ENCODE measurements at places on chromosomes 2 and 18.

GRCh38 chr2:121579309-121579708 lies 48.6 kb downstream of the RNU4ATAC start:
- DNase-seq, result no peak

DNA sequence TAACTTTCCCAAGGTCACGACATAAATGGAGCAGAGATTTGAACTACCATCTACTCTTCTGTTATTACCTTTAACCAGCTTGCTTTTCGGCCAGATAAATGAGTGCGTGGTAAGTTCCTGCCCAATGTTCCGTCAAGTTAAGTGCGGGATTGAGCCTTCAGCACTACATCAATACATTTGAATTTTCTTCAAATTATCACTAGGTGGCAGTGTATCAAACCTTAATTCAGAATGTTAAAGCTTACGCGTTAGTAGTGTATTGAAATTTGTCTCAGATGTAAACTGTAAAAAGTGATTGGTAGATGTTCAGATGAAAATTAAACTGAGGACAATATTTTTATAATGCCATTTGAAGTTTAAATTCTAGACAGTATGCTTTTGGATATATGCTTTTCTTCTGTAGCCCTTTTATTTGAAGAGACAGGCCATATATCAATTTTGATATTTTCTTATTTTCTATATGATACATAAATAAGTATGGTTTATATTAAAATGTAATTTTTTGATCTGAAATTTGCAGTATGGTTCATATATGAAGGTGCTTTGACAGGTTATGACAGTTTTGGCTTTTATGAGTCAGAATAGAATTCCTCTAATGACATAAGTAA lies 681.3 kb downstream of the ADCYAP1 start:
- DNase-seq, result peak; percentile 20

GRCh38 chr2:219273937-219274336 lies 5.2 kb upstream of the DNAJB2 start:
- DNase-seq, result no peak

DNA sequence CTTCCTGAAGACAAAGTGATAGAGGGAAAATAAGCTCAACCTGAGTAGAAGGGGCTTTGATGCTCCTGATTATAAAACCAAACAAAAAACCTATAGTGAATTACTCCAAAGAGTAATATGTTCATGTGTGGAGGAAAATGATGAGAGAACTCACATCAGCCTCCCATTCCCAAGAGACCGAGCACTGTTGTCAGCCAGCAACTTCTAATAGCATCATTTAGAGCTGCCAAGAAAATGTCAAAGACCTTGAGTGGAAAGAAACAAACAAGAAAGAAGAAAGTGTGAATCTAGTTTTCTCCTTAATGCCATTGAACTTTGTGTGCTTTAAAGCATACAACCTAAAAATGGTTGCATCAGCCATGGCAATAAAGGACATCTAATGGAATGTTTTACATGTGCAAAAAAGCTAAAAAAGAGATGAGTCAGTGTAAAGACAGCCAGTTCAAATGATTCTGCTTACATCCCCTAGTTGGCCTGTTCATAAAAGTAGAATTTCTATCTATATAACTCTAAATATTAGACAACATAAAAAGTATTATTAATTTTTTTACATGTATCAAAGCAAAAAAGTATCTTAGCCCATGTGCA lies 1066.2 kb downstream of the TDRD15 start:
- peak; percentile 26 for DNase-seq

DNA sequence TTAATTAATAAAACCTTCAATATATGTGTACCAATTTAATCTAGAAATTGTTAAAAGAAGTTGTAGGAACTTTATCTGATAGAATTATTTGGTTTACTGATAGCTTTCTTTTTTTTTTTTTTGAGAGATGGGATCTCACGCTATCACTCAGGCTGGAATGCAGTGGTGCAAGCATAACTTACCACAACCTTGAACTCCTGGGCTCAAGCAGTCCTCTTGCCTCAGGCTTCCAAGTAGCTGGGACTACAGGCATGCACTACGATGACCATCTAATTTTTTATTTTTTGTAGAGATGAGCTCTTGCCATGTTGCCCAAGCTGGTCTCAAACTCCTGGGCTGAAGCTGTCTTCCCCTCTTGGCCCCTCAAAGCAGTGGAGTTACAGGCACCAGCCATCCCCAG lies 66.8 kb downstream of the CCDC138 start:
- peak; percentile 4 for DNase-seq

GRCh38 chr2:19116918-19117317 lies 241.5 kb downstream of the OSR1 start:
- no peak for DNase-seq

DNA sequence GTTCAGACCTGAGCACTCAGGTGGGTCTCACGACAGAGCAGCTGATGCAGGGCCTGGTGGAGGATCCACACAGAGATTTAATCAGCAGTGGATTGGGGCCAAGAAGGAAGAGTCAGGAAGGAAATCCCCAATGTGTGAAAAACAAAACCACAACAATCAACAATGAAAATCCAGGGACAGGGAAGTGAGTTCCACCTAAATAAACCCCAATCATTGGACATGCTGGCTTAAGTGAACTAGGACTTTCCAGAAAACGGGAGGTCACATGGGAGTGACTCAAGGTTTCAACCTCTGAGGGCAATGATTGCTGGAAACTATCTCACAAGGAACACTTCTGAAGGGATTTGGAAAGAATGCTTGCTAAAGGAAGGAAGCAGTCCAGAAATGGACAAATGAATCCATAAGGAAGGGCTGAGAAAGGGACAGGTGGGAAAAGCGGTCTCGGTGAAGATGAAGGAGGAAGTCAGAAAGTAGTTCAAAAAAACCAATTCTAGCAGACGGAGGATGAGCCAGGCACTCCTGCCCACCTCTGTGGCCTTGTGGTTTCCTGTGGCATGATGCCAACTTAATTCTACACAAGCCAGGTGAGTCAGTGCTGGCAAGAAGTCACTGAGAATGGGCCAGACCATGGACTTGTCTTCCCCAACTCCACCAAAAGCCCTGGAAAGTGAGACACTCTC lies 15.4 kb upstream of the XDH start:
- no peak for DNase-seq

DNA sequence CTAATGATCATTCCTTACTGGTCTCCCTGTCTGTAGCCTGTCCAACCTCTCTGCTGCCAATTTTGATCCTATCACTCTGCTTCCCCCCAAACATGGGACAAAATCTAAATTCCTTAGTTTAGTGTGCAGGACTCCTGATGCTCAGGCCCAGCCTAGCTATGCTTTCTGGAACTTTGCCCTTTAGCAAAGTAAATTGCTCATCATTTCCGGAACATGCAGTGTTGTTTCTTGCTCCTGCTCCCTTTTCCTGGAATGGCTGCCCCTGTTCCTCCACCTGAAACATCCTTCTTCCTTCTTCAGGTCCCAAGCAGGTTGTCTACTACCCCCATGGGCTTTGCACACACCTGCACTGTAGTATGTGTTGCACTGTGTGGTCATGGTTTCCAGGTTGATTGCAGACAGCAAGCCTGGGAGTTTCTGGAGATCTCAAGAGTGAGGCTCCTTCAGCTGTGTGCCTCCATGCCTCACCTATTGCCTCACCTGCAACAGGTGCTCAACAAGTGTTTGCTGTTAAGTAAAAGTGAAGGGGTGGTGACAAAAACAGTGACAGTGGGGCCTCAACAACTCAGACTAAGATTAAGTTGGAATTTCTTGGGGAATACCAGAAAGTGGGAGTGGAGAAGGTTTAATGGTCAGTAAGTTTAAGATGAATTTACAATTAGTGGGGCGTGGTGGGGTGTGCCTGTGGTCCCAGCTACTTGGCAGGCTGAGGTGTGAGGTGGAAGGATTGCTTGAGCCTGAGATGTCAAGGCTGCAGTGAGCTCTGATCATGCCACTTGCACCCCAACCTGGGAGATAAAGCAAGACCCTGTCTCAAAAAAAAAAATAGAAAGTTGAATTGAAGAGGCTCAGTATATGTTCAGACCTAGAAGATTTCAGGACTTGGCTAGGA lies 120.0 kb downstream of the DNAH6 start:
- DNase-seq, result no peak

DNA sequence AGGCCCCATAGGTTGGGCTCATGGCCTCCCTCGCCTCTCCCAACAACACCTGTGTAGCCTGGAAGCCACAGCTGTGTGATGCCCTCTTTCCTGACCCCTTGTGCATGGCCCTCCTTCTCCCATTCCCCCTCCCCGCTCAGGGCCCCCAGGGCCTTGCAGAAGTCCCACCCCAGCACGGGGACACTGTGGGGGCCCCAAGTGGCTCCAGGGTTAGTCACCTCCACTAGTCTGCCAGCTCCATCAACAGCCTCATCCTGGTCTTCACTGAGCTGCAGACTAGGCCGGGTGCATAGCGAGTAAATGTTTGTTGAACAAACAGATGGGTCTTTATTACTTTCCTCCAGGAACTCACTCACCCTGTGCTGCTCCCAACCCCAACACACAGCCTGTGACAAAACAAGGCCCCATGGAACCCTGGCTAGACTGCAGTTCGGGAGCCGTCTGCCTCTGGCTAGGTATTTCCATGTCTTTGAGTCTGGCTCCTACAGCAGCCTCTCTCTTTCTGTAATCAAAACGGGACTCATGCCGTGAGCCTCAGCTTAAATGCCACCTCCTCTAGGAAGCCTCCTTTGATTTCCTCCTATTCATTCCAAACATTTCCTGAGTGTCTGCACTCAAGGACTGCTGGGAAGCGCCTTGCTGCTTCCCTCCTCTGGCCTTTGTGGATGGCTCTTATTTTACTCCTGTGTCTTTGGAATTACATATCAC lies 109.9 kb upstream of the ID2 start:
- no peak for DNase-seq

DNA sequence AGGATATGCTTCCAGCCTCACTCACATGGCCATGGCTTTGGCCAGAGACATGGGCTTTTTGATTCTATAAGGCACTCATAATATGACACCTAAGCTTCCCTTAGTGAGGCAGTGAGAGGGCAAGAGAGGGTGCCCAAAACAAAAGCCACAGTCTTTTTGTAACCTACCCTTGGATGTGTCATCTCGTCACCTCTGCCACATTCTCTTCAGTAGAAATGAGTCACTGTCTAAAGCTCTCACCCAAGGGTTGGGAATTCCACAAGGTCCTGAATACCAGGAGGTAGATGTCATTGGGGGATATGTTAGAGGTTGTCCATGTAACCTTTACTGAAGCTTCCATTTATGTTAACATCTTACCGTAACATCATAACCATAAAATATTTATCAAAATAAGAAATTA lies 108.4 kb downstream of the ALMS1 start:
- DNase-seq, result peak; percentile 28

DNA sequence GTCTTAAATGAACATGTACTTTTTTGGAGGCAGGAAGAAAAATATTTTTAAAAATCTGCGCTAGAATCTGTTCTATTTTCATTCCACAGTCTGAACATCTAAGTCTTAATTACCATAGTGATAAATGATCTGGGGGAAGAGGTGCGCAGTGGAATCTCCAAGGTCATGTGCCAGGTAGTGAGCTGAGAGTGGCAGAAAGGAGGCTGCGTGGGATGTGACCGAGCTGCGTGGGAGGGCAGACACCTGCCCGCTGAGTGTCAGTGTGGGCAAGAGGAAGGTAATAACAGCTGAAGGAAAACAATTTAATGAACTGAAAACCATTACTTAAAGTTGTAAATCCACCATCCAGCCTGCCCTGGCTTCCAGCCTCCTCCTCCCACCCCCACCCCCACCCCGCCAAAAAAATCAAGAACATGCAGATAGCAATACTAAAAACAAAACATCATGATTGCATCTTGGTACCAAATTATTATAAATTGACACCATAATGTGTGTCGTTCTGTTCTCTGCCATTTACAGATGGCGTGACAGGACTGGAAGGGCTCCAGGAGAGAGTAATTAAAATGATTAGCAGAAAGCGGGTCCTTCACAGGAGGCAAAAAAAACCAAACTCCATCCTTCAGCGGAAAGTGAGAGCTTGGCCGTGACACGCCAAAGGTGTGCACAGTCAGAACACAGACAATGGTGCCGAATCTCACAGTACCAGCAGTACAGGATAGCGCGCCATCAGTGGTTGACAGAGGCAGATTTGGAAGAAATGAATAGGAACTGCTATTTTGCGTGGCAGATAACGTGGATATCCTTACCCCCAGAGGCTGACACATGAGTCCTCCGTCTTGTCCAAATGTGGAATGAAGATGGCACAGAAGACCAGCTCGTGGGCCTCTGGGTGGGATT lies 11.4 kb upstream of the DTNB start:
- no peak for DNase-seq

GRCh38 chr2:48328942-48329723 lies 200.8 kb upstream of the STON1 start:
- DNase-seq, result no peak

DNA sequence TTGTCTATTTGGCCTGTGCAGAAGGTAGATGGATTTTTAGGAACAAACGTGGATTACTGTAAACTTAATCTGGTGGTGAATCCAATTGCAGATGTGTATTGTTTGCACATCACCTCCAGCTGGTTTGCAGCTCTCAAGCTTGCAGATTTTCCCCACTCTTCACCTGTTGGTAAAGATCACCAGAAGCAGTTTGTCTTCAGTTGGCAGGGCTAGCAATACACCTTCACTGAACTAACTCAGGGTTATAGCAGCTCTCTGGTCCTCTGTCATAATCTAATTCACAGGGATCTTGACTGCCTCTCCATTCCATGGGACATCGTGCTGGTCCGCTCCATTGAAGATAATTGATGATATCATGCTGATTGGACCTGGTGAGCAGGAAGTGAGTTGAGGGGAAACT lies 181.5 kb downstream of the VAPA start:
- no peak for DNase-seq

- DNase-seq, result no peak
These were observed 30.2 kb downstream of the GRHL1 start for GRCh38 chr2:9981655-9982054.

DNA sequence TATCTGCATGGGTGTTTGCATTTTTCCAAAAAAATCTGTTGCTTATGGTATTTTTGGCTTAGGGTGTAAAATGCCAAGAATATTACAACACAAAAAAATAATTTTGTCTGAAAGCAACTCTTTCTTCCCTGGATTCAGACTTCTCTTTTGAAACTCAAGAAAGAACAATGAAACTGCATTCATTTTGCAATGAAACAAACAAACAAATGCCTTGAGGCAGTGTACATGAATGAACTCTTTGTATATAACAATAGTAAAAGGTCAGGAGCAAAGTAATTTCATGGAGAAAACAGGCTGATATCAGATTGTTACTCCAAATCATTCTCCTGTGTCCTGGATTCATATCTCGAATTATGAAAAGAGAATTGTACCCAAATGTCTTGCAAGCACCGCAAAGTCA lies 301.6 kb upstream of the CDH20 start:
- no peak for DNase-seq

- DNase-seq, result no peak
These were observed 396.2 kb downstream of the ARHGAP15 start for GRCh38 chr2:143525402-143525860.

GRCh38 chr18:27235218-27235870 lies 50.2 kb upstream of the CHST9 start:
- no peak for DNase-seq

DNA sequence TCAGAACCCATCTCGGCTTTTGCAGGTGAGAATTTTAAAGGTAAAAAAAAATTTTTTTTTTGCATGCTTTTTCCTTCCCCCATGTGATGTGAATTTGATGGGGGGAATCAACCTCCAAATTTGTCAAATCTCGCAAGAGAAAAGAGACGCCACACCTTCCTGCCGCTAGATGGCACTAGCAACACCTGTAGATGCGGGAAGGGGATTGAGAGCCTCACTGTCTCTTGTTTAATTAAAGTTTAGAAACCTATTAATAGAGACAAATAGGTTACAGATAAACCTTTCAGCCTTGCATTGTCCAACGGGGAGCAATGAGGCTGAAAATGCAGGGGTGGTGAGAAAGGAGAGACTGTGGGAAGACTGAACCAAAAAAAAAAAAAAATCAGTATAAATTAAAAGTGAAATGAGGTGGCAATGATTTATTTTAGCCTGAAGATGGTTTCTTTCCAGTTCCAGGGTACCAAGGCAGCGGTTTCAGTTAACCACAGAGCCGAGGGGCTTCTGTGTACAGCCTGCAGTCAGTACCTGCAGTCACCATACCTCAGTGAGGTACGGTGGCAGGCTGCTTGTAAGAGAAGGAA lies 84.6 kb downstream of the NRP2 start:
- DNase-seq, result peak; percentile 65

All from fibroblast of skin of scalp (primary cell).